ENCODE measurements at places on chromosomes 12 and 14. TPM values are rescaled to one million over a fixed set of nuclear protein-coding genes. Genes with fewer than 3 reads are reported as not detected.

DNA sequence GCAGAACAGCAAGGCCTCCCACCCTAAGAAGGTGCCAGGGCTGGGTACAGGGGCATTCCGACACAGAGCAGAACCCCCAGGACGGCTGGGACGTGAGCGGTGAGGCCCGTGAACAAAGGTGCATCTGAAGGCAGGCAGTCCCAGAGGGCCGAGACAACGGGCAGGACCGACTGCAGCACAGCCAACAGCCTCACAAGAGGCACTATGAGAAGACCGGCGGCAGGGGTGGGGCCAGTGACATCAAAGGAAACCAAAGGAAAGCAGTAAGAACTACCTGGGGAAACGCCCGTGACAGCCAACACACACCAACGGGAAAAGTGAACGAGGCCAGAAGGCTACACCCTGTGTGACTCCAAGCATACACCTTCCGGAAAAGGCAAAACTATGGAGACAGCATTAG lies 9.1 kb downstream of the BTBD6 start:
- no peak for DNase-seq

DNA sequence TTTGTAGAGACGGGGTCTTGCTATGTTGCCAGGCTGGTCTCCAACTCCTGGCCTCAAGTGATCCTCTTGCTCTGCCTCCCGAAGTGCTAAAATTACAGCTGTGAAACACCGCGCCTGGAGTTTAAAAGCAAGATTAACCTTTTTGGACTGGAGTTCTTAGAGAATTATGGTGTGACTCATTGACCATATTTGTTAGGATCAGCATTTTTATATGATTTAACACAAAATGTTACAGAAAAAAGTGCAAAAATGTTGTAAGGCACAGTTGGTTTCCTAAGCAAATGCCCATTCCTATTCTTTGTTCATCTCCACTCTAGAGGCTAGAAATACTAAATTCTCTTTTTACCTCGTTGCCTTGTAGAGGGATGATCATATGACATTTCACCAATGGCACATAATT lies 27.6 kb downstream of the SLC35E3 start:
- DNase-seq, result no peak

DNA sequence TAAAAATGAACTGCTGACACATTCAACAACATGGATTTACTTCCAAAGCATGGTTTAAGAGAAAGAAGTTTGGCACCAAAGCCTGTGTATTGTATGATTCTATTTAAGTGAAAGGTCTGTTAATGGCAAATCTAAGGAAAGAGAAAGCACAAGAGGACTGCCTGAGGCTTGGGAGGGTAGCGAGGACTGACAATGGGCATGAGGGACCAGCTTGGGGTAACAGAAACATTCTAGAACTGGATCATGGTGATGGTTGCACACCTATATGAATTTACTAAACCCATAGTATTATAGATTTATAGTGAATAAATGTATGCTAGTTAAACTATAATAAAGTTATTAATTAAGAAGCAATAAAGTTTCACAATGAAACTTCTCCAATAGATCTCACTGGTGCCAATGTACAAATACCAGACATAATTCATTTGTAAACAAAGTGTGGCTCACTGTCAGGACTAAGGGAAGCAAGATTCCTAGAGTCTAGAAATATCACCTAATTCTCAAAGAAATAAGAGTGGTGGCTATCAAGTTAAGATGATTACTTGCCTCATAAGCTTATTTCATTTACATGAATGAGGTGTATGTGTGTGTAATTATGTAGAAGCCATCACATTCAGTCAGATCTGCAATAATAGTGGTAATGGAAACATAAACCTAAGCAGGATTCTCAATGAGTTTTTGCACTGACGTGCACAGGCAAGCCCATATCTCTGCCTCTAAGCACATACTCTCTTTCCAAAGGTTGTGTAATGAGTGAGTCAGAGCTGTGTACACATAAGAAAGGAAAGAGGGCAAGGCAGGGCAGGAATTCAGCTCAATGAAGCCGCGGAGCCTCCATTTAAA lies 353.4 kb downstream of the KCNH5 start:
- no peak for DNase-seq

The EML5 gene
- polyA plus RNA-seq, result 1.9 TPM

Measured in muscle of arm (tissue), 14 donors.